A549 (cell line): ENCODE measurements at places on chromosomes 3 and 15.

- peak; percentile 54 for DNase-seq
Observed at GRCh38 chr15:79028411-79028964, 62.1 kb downstream of the RASGRF1 start.

DNA sequence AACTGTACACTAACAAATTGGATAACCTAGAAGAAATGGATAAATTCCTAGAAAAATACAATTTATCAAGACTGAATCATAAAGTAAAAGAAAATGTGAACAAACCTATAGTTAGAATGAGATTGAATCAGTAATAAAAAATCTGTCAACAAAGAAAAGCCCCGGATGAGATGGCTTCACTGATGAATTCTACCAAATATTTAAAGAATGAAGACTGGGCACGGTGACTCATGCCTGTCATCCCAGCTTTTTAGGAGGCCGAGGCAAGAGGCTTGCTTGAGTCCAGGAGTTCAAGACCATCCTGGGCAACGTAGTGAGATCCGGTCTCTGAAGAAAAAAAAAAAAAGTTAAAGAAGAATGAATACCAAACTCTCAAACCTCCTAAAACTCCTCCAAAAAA lies 17.7 kb upstream of the AP4E1 start:
- no peak for DNase-seq

GRCh38 chr3:179716811-179717210 lies 64.0 kb downstream of the USP13 start:
- DNase-seq = no peak

- DNase-seq = no peak
Observed at GRCh38 chr3:134641671-134642300, 9.0 kb downstream of the KY start.

DNA sequence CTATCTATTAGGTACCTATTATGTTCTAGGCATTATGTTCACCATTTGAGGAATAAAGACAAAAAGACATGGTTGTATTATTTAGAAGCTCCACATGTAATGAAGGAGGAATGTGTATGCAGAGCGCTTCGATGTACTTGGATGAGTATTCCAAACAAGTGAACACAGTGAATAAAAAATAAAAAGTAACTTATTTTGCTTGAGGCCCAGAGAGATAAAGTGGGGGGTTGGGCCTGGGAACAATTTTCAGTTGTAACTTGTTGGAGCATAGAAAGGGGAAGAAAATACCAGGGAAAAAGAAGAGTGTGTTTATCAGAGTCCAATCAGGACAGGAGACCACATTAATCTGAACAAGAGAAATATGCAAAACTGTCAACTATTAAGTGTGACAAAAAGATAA lies 445.7 kb upstream of the BCHE start:
- DNase-seq = no peak

GRCh38 chr3:101270149-101270548 lies 50.2 kb downstream of the IMPG2 start:
- DNase-seq = no peak

DNA sequence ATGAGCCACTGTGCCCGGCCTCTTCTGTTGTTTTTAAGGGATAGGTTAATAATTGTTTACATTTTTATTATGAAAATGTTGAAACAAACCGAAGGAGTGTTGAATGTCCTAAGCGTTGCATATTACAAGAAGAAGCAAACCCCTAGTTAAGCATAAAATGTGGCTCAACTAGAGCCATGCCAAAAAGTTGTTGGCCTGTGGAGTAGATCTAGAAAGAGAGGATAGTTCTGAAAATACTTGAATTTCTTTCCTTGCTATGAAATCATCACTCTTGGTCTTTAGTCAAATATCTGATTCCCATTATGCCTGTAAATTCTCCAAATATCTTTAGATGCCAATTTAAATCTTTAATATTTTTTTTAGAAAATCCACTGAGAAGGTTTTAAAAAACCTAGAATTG lies 12.8 kb downstream of the RBP2 start:
- DNase-seq = no peak

DNA sequence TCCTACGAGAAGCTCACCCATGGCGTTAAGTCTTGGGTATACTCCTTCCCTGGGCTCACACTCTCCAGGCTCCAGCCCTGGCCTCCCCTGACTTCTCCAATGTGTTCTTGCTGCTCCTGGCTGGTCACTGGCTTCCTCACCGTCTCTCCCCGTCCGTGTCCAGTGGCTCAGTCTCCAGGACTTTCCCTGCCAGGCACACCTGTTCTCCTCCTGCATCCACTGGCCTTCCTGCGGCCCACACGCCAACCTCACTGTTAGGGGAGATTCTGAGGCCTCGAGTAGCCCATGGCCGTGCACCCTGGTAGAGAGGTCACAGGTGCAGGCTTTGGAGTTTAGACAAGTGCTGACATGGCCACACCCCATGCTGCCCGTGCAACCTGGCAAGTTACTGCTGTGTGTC lies 91.9 kb upstream of the SNRPA1 start:
- DNase-seq = no peak

GRCh38 chr15:66919421-66919820 lies 146.0 kb upstream of the SMAD3 start:
- no peak for DNase-seq

DNA sequence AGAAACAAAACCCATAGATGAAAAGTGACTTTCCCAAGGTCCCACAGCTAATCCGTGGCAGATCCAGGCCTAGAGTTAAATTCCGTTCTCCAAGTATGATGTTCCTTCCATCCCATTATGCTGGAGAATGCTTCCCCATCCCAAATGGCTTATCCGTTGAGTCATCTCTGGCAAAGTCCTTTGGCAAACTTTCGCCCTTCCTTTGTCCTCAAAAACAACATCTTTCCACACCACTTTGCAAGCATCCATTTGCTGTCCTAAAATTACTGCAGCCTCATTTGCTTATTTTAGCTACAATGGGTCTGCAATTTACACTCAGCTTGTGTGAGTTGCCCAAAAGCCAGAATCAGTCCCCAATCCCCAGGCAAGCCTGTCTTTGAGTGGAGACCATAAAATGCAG lies 304.0 kb upstream of the TLE3 start:
- DNase-seq = no peak

DNA sequence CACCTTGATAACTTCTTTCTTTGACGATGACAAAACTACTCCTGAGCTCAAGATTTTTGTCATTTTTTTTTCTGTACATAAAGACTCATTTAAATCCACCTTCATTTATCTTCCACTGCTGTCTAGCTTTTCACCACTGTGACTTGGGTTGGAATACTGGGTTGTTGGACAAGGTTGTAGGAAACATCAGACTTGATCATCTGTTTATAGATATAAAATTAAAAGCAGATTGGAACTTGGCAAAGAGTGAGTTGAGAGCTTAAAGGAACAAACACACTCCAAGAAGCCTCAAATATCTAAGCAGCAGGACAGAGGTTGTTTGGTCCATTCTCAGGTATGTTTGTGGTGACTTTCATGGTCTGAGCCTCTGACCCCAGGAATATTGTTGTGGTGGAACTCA lies 141.7 kb upstream of the NDN start:
- DNase-seq = no peak

DNA sequence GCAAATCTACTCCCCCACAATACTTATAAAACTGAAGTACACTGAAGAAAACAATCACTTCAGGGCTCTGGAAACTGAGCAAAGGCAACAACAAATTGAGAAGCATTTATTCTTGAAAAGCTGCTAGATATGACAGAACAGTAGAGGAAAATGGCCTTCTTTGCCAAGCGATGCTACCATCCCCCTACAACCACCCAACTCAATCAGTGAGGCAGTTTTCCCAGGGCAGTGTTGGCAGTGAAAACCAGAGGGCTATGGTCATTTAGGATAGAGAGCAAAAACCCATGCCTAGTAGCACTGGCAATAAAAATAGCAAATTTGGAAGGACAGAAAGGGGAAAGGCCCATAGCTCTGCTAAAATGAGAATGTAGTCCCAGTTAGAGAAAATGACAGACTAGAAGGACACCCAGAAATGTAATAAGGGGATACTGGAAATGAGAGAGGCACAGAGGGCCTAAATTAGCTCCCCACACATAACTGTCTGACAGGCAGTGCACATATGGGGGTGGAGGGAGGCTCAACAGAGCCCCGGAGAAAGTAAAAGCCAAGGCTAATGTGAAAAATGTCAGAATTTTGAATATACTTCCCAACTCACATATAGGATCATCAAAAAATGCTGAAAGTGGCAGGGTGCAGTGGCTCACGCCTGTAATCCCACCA lies 143.5 kb downstream of the GSK3B start:
- no peak for DNase-seq

DNA sequence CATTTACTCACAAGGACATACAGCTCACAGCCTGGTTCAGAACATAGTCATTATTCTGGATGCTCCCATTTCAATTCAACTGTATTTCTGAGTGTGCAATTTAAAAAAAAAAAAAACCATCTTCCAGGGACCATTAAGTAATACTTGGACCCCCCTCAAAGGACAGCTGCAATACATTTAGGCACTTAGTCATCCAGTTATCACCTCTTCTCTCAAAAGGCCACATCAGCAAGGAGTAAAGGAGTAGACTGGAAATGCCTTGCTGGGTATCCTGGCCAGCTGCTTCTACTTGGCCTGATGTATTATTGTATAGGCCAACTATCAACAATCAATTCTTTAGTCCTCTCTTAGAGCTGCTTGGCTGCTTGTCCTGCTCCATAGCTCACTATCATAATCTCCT lies 211.4 kb upstream of the SETMAR start:
- no peak for DNase-seq

- no peak for DNase-seq
Observed at GRCh38 chr3:190116551-190117067, 4.1 kb downstream of the P3H2 start.

GRCh38 chr15:74432271-74432967 lies 1.3 kb downstream of the SEMA7A start:
- no peak for DNase-seq

DNA sequence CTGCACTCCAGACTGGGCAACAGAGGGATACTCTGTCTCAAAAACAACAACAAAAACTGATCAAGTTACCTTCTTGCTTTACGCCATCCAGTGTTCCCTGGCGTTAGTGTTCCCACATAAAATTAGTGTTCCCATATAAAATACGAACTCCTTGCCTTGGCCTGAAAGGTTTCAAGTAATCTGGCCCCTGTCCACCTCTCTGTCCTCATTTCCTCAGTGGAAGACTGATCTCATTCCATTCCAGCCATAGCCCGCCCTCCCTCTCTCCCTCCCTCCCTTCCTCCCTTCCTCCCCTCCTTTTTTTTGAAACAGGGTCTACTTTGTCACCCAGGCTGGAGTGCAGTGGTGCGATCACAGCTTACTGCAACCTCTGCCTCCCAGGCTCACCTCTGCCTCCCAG lies 2.8 kb upstream of the CAND2 start:
- DNase-seq = no peak

DNA sequence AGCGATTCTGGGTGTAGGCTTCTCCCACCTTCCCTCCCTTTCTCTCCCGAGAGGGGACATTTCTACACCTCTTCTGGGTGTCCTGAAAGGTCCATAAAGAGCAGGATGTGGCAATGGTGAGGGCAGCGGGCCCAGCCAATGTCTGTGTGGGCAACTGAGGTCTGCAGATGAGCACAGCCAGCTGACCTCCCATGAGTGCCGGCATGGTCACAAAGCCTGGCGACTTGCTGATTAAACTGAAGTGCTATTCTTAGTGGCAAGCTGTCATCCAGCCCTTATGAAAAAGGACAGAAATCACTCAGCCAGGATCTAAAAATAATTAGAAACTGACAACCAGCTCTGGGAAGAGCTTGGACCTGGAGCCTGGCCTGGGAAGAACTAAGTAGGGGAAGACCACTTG lies 124.3 kb upstream of the RGMA start:
- DNase-seq = no peak

GRCh38 chr15:28912422-28912821 lies 26.6 kb downstream of the APBA2 start:
- no peak for DNase-seq

DNA sequence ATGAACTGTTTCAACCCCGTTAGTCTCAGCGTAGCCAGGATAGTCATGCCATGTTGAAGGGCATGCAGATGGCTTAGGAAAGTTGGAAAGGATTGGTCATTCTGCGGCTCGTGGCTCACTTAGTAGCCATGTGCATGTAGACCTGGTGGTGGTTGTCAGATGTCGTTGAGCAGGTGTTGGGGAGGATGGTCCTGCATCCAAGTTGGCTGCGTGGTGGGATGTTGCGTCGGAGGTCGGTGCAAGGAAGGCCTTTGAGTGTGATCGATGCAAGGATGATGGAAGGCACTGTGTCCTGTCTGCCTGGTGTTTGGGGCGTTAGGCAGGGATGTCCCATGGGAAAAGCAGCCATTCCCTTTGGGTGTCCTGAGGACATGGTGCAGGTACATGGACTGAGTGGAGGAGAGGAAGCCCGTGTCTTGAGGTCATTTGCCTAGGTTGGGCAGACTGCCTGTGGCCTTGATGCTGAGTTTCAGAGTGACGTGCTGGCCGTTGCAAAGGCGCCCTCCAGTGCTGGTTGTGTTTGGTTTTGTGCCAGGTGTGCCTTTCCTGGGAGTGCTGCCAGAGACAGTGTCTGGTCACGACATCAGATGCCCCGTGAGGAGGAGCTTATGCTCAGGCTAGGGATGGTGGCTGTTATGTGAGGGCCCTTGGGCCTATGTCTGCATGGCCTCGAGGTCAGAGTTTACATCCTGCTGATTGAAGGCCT lies 103.4 kb downstream of the SNRPN start:
- DNase-seq = no peak

DNA sequence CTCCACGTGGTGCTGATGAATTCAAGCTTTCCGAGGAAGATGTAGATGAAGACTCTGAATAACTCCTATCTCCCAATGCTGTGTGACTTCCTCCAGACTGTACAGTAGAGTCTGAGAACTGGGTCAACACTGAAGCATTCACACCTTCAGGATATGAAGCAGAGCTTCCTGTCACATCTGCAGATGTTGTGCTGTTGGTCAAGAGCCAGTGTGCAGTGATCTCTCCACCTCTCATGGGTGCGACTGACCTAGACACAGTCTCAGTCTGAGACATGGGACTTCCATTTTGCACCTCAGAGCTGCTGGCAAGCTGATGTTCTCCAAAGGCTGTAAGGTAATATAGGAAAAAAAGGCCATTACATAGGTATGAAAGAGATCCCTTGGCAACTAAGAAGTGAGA lies 36.5 kb downstream of the HEG1 start:
- no peak for DNase-seq

GRCh38 chr3:131110087-131110486 lies 83.4 kb downstream of the NEK11 start:
- DNase-seq = no peak

DNA sequence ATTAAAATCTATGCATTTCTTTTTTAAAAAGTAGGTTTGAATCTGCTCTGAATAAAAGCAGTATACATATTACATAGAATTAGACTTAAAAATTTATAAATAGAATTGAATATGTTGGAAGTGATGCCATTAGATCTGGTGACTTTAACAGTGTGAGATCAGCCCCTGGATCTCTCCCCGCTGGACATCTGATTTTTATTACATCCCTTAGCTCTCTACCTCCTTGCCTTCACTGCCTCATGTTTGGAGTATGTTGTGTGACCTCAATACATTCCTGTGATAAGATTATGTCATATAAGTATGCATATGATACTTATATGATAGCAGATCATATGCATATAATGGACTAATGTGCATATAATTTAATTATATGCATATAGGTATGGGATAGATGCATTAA lies 643.4 kb upstream of the NR2F2 start:
- DNase-seq = no peak

- no peak for DNase-seq
Observed at GRCh38 chr15:59159210-59159609, 47.4 kb upstream of the LDHAL6B start.

GRCh38 chr15:71002316-71002715 lies 109.7 kb downstream of the LRRC49 start:
- DNase-seq = no peak
